ENCODE measurements at places on chromosomes 4 and X. TPM values are rescaled to one million over a fixed set of nuclear protein-coding genes. Genes with fewer than 3 reads are reported as not detected.

Gene AKAP14
- not detected for total RNA-seq

Gene MFAP3L
- 2.0 TPM for total RNA-seq

Gene LONRF3
- 9.4 TPM for total RNA-seq

Gene NUDT10
- total RNA-seq = not detected

Gene OCIAD1
- total RNA-seq = 133 TPM
